ENCODE measurements at places on chromosomes 3 and 15. TPM values are rescaled to one million over a fixed set of nuclear protein-coding genes. Genes with fewer than 3 reads are reported as not detected.

DNA sequence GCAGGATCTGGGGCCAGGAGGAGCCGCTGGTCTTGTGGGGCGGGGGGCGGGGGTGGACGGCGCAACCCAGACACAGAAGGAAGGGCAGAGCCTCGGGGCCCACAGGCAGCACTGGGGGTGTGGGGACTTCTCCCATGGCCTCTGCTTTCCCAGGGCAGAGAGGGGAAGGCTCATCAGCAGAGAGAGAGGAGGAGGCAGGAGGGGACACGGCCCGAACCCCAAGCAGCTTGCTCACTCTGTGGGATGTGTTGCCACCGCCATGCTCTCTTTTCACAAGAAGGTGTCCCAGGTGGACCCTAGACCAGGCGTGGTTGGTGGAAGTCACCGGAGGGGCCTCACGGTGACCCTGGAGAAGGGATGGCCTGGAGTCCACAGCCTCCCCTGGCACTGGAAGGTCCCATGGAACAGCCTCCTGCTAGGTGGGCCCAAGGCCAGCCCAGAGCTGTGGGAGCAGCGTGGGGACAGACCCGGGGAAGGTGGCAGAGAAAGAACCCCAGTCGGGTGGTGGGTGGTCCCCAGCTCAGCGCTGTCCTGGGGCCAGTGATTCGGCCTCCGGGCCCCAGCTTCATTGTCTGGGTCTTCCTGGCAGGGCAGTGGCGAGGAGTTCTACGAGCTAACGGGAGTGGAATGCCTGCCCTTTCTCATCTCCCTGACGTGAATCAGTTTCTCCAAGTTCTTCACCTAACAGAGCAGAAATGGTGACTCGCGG lies 46.8 kb upstream of the PCSK6 start:
- no peak for DNase-seq

- DNase-seq, result no peak
Measured at GRCh38 chr3:77247061-77247460, 207.2 kb downstream of the ROBO2 start.

DNA sequence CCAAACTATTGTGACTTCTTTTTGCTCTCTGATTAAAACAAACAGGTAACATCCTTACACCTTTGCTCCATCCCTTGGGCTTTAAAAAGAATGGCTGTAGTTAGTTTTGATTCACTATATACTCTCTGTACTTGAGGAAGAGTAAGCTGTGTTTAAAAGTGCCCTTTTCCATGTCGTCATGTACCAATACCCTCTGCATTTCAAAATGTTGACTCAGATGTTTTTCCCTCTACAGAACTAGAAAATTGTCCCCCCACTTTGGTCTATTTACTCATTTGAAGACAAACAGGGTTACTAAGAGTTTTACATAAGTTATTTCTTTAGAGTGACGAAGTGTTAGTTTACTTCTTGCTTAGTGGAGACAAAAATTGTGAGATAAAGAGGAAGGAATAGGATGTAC lies 62.7 kb downstream of the TASOR start:
- no peak for DNase-seq

DNA sequence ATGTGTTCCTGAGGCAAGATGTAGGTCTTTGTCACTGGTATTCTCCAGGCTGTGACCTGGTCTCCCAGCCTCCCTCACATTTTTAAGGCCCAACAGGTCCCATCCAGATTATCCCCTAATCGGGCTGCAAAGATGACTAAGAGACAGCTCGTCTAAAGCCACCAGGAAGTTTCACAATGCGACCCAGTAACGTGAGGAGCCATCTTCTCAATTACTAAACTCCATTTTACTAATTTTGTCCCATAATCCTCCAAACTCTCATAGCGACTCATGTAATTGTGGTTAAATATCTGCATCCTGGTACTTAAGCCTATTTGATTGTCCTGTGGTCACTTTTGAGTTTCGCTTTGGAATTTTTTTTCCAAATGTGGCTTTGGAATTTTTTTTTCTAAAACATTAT lies 8.7 kb upstream of the PLA2G4F start:
- DNase-seq, result no peak

DNA sequence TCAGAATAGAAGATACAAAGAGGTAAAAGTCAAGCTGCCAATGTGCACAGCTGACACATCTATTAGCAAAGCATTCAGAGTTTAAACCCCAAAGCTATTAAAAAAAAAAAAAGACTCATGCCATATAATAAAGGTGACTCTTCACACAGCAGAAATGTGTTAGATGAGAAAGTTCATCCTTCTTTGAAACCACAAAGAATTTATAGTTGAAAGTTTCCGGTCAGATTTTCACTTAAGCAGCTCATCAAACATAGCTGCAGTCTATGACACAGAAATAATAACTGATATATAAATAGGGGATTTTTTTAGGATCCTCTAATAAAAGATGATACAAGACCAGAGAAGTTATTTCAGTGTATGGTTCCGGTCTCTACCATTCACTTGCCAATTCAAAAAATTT lies 76.6 kb downstream of the WWTR1 start:
- no peak for DNase-seq

DNA sequence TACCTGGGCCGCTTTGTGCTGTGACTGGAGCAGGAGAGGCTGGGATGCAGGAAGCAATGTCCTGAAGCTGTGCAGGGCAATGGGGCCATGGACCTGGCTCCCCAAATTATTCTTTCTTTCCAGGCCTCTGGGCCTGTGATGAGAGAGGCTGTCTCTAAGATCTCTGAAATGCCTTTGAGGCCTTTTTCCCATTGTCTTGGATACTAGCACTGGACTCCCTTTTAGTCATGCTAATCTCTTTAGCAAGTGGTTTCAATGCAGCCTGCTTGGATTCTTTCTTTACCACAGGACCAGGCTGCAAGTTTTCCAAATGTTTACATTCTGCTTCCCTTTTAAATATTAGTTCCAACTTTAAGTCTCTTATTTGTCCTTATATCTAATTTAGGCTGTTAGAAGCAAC lies 64.8 kb upstream of the SGO1 start:
- no peak for DNase-seq

GRCh38 chr3:157104928-157105652 lies 54.9 kb downstream of the CCNL1 start:
- no peak for DNase-seq

DNA sequence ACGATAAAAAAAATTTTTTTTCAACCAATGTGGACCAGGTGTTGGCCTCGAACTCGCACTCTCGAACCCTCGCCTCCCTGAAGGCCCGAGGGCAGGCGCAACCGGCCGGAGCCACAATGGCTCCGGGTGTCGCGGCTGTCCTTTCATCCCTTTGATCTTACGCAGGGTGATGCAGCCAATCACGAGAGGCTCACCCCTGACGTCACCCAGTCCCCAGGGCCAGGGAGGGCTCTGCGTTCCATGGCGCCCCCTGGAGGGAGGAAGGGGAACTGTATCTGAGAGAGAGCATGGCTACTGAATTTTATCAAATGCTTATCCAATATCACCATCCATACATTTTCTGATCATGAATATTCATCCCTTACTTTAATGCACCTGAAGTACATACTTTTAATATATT lies 15.4 kb upstream of the GMNC start:
- DNase-seq, result no peak

DNA sequence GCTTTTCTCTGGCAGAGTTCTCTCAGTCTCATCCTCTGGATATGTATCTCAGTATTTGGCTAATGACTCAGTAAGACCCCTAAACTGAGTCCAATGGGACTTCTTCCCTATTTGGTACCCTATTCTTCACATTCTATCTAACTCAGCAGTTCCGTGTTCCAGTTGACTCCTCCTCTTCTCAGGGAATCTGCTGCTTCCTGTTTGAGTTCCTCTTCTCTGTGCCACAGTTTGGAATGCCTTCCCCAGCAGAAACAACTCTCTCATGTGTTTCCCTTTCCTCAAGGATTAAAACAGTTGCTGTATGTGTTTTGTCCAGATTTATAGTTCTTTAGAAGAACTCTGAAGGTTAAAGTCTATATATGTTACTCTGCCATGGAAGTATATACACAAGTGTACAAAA lies 344.0 kb upstream of the RARB start:
- DNase-seq, result no peak

DNA sequence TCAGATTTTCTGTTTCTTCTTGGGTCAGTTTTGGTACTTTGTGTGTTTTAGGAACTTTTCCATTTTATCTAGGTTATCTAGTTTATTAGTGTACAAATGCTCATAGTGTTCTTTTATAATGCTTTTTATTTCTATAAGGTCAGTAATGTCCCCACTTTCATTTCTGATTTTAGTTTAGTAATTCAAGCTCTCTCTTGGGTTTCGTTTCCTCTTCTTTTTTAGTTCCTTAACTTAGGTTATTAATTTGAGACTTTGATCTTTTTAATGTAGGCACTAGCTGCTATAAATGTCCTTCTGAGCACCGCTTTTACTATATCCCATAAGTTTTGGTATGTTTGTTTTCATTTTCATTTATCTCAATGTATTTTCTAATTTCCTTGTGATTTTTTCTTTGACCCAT lies 27.0 kb upstream of the CD200R1L start:
- DNase-seq, result no peak

GRCh38 chr3:25169151-25169550 lies 258.9 kb upstream of the RARB start:
- no peak for DNase-seq

DNA sequence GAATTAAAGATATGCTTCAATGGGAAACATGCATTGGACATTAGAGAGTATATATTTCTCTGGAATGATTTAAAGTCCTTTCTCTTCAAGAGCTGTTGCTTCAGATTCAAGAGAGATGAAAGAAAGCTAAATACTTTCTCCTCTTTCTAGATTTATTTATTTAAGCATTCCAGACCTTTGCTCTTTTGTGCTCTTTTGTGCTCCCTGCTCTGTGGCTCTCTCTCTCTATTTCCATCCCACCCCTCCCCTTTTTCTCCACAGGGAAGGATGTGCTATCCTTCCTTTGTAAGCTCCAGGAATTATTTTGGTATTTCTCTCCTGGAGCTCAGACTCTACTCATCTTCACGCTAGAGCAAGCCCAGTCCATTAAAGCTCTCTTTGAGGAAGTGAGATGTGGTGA lies 871.9 kb upstream of the GBE1 start:
- no peak for DNase-seq

- no peak for DNase-seq
Measured at GRCh38 chr3:150152567-150152966, 181.9 kb upstream of the PFN2 start.

- DNase-seq, result no peak
Measured at GRCh38 chr3:139652561-139652960, 25.2 kb downstream of the NMNAT3 start.

GRCh38 chr3:77553240-77553639 lies 513.3 kb downstream of the ROBO2 start:
- DNase-seq, result no peak

DNA sequence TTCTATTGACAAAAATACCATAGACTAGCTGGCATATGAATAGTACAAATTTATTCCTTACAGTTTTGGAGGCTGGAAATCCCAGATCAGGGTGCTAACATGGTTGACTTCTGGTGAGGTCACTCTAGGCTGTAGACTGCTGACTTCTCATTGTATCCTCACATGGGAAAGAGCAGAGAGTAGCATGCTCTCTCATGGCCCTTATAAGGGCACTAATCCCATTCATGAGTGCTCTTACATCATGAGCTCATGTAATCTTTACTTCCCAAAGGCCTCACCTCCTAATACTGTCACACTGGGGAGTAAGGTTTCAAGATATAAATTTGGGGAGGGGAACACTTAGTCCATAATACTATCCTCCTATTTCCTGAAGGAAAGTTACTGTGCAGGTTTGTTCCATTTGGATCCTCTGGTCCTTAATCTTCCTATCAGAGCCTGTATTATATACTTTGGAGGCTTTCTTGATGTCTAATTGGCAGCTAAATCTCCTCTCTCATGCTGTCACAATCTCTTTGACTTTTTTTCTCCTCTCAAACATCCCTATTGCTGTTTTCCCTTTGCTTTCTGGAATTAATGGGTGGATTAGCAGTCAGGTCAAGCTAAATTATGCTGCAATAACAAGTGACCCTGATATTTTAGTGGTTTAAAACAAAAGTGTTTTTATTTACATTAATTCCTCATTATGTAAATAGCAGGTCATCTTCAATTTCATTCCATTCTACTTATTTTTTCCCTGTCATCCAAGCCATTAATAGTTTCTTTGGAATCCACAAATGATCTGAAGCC lies 23.1 kb upstream of the LEKR1 start:
- DNase-seq, result no peak

DNA sequence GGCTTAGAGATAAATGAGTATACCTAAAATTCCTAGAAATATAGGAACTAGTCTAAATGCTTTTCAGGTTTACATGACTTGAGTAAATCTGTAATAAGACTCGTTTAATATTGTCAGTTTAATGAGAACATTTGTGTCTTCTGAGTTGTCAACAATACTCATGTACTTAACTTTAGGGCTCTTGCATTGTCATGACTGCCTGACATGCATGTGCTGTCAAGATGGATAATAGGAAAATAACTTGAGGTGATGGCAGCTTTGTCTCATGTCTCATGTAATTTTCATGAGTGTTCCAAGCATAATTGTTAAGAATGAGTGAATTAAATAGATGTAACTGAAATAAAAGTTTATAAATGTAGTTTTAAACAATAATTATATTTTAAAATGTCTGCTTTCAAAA lies 45.1 kb upstream of the EIF1B start:
- DNase-seq, result no peak

DNA sequence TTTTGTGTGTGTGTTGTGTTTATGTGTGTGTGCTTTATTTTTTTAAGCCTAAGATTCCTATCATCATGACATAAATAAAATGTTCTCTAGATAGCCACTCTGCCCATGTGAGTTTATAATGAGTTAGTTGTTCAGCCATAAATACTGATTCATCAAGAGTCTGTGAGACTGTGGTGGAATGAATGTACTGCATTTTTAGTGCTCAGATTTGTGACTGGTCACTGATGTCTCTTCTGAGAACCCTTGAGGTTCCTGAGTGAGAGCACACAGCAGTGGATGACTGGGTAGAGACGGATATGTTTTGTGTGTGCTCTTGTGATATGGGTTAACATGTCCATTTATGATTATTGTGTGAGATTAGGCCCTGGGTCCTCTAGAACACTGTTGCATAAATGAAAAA lies 51.2 kb downstream of the SETD5 start:
- no peak for DNase-seq

C2CD4A gene
- total RNA-seq, result not detected

B4GALT4 gene
- total RNA-seq, result 16.4 TPM

CTXN2 gene
- total RNA-seq, result not detected

ZMYND10 gene
- total RNA-seq, result 5.1 TPM

CIDEC gene
- not detected for total RNA-seq

RTP1 gene
- not detected for total RNA-seq

FEZF2 gene
- total RNA-seq, result not detected

THPO gene
- not detected for total RNA-seq
